ENCODE measurements at places on chromosomes 2 and 18. TPM values are rescaled to one million over a fixed set of nuclear protein-coding genes. Genes with fewer than 3 reads are reported as not detected.

- DNase-seq = no peak
Measured at GRCh38 chr2:192687015-192687414, 492.3 kb upstream of the TMEFF2 start.

DNA sequence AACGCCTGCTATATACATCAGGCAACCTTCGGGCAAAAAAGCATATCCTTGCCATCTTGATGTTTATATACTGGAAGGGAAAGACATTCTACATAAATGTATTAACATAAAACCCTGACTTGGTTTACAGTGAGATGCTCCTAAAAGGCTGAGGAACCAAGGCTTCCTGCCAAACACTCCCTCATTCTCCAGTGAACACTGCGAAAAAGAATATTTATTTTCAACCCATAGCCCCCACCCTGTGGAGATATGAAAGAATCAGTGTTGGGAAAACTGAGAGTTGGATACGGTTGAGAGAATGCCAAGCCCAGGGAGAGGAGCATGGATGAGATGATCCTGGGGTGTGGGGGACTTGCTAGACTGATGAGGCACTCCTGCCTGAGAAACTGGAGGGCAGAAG lies 94.9 kb downstream of the PIEZO2 start:
- DNase-seq = no peak

- no peak for DNase-seq
Measured at GRCh38 chr2:118856978-118857676, 9.7 kb upstream of the EN1 start.

DNA sequence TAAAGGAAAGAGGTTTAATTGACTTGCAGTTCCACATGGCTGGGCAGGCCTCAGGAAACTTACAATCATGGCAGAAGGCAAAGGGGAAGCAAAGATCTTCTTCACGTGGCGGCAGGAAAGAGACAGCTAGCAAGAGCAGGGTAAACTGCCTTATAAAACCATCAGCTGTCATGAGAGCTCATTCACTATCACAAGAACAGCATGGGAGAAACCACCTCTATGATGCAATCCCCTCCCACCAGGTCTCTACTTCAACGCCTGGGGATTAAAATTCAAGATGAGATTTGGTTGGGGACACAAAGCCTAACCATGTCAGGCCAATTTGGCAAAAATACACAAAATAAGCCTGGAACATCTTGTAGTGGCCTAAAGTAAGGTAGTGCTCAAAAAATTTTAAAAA lies 152.6 kb downstream of the COL6A3 start:
- DNase-seq = no peak

DNA sequence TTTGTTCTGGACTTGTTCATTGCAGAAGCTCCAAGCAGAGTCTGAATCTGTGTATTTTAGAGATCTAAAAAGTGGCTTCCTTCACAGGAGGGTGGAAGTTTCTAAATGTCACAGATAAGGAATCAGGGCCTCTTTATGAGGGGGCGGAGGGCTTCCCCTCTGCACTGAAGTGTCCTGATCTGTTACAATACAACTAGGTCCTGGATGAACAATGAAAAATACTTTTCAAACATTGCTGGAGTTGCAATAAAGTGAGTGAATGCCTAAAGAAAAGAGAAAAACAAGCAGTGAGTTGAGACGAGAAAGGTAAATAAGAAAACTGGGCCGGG lies 179.3 kb upstream of the HDAC4 start:
- no peak for DNase-seq

CCDC178 gene
- total RNA-seq = 3.1 TPM

DNA sequence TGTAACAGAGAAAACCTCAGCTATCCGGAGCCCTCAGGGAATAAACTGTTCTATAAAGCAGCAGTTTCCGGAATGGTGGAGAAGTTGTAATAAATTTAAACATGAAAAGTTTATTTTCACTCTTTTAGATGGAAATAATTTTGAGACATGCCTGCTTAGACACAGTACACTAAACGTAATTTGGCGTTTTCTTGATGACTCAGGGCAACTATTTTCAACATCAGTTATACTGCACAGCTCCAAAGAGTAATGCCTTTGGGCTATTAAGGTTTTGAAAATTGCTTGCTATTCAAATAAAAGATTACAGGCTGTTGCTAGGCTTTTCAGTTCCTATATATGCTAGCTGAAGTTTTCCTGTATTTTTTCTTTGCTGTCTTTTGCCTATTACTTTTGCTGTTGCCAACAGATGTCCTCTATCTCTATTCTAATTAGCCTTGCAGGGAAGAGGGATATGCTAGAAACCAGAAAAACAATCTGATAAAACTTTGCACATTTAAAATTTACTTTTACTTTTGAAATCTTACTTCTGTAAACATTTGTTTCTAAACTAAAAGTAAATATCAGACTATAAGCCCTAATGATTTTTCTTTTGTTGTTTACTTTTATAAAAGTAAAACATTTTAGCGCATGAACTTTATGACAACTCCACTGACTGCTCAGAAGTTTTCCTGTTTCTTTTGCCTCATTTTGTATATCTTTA lies 113.4 kb upstream of the WDSUB1 start:
- DNase-seq = no peak

DSC2 gene
- 7.1 TPM for total RNA-seq

GRCh38 chr2:241033994-241034393 lies 35.6 kb downstream of the SNED1 start:
- DNase-seq = no peak

- DNase-seq = peak; percentile 42
Measured at GRCh38 chr18:31819106-31819924, 58.6 kb upstream of the SLC25A52 start.

LIPG gene
- 5.0 TPM for total RNA-seq
